ENCODE measurements at places on chromosomes 13 and 19. TPM values are rescaled to one million over a fixed set of nuclear protein-coding genes. Genes with fewer than 3 reads are reported as not detected.

Gene RNF113B
- not detected for total RNA-seq

Gene LGALS14
- 2.2 TPM for total RNA-seq

Gene ATP12A
- total RNA-seq = 0.13 TPM

DNA sequence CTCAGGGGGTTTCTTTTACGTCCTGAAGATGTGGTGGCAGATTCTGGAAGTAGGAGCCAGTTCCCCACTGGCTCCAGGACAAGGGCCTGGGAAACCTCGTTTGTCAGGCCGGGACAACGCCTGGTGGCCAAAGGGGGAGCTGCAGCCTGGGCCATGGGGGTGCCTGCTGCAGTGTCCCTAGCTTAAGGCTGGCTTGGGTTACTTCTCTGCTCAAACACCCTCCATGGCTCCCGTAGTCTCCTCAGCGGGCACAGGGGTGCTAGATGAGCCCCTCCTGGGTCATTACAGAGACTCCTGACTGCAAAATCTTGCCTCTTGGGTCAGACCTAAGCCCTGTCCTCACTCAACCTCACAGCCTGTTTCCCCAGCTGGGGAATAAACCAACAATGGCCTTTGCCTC lies 14.7 kb downstream of the CILP2 start:
- H3K4me3 ChIP-seq = no peak overlapping the region
- H3K36me3 ChIP-seq = no peaks in the 10 kb centered on the region
- peak; percentile 39 for ATAC-seq
- H3K27me3 ChIP-seq = no peaks in the 10 kb centered on the region

DNA sequence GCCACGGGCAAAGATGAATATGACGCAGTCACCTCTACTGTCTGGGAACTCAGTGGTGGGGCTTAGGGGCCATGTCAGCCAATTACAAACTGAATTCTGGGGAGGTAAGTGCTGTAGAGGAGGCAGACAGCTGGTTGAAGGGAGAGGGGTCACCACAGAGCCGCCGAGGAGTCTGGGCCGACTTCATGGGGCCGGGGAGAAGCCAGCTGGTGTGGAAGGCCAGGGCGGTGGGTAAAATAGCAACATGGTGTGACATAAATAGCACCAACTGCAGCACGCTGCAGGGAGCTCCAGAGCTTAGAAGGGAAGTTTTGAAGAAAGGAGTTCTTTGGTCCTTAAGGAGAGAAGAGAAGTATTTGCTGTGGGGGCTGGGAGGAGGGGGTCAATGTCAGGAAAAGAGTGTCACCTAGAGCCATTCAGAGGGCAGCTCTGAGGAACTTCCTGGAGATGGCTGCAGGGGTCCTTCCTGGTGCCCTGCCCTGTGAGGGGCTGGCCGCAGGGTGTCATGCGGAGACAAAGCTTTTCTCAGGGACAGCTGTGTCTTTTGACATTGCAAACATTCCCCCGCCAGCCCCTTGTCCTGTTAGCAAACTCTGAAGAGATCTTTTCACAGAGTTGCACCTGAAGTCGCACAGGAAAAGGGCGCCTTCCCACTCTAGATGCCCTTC lies 6.4 kb downstream of the METTL21C start:
- no peak overlapping the region for H3K4me3 ChIP-seq
- no peak overlapping the region for H3K27ac ChIP-seq
- no peaks in the 10 kb centered on the region for H3K36me3 ChIP-seq
- peaks cover 9% of the 10 kb centered on the region for H3K27me3 ChIP-seq
- no peaks in the 10 kb centered on the region for H3K4me1 ChIP-seq
- no peak for ATAC-seq

DNA sequence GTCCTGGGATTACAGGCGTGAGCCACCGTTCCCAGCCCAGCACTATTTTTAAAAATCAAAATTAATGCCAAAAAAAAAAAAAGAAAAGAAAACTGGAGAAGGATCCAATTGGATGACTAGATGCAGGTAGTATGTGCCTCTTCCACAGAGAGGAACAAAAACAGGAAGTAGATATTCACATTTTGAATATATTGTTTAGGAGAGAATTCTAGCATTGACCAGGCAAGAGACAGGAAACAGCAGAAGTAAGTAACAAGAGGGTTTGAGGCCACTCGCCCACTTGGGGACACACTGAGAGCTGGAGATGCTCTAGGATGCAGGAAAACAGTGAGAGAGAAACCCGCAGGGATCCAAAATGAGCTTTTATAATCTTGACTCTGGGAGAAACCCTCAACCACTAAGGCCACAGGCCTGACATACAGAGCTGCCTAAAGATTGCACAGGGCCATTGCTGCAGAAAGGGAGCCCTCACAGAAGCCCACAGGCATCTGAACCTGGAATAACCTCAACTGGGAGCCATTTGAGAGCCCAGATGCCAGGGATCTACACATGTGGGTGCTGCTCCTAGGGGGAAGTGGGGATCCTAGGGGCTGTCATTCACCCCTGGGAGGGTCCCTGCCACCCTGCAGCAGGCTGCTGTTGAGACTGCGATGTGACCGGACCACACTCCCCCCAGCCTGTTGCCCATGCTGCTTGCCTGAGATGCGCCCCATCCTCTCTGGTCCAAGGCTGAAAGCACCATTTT lies 28.2 kb downstream of the IGFL2 start:
- H3K4me1 ChIP-seq = peaks cover 1% of the 10 kb centered on the region
- no peaks in the 10 kb centered on the region for H3K36me3 ChIP-seq
- H3K27me3 ChIP-seq = peaks cover 34% of the 10 kb centered on the region
- H3K27ac ChIP-seq = no peak overlapping the region
- no peak overlapping the region for H3K4me3 ChIP-seq

DNA sequence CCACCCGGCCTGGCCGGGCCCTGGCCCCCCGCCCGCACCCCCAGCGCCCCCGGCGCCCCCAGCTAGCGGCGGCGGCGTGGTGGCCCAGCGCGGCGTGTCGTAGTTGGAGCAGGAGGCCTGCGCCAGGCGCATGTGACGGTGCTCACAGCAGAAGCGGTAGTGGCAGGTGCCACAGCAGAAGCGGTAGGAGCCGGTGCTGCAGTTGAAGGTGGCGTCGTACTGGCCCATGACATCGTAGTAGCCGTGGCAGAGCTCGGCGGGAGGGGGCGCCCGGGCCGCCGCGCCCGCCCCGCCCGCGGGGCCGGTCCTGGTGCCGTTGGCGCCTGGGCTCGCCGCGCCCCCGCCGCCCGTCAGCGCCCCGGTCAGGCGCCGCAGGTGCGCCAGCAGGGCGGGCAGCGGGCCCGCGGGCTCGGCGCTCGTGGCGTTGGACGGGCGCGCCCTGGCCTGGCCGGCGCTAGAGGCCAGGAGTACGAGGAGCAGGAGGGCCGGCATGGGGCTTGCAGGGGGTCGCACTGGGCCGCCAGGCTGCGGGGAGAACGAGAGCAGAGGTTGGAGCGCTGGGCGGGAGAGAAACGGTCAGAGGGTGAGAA lies 633 bp downstream of the SHISA7 start:
- H3K4me3 ChIP-seq = no peak overlapping the region
- H3K4me1 ChIP-seq = peaks cover 10% of the 10 kb centered on the region
- H3K36me3 ChIP-seq = peaks cover 11% of the 10 kb centered on the region
- ATAC-seq = no peak

DNA sequence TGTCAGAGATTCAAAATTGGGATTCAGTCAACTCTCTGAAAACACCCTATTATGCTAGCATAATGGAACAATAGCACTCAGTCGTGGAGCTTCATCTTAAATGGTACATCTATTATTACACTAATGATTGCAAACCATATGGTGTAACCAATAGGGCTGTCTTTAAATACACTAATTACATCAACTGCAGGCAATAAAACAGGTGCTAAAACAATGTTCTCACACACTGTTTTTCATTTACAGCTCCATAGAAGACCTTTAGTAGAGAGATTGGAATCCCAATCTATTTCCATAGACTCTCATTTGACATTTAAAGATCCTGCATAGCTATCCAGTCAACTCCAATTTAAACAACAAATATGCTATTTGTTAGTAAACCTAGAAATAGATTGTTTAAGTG lies 1917.4 kb downstream of the OLFM4 start:
- H3K27me3 ChIP-seq = no peaks in the 10 kb centered on the region
- no peak overlapping the region for H3K27ac ChIP-seq
- no peak for ATAC-seq
- H3K4me1 ChIP-seq = no peaks in the 10 kb centered on the region
- H3K36me3 ChIP-seq = no peaks in the 10 kb centered on the region

DNA sequence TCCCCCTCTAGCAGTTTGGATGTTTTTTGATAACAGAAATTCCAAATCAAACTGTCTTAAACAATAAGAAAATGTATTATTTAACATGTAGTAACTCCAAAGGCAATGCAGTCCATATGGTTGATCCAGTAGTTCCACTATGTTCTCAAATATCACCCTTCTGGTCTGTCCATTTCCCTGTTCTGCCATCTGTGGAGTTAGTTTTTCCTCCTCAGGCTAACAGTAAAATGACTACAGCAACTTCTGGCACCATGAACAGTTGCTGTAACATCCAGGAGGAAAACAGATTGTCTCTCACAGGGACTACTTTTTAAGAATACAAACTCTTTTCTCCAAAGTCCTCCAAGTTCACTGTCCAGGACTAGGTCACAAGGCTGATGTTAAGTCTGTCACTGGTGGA lies 455.4 kb downstream of the FGF14 start:
- no peak for ATAC-seq
- H3K4me1 ChIP-seq = no peaks in the 10 kb centered on the region

DNA sequence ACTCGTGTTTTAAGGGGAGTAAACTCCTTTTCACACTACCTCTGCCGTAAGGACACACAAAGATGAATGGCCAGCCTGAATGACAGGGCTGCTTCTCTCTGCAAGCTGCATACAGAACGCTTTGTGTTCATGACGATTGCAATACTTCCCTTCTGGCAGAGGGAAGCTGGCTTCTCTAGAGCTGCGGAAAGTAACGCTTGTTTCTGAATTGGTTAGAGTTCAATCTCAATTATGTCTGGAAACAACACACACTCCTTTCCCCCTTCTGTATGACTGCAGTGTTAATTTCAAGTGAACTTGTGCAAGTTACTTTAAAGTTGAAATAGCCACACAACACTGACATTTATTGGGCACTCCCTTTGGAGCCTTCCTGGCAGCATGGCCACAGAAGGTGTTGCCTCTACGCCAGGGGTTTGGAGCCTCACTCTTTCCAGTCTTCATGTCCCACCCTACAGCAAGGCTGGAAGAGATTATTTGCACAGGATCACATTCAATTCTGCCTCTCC lies 242.6 kb downstream of the NDFIP2 start:
- H3K4me1 ChIP-seq = no peaks in the 10 kb centered on the region
- H3K27ac ChIP-seq = no peak overlapping the region
- no peaks in the 10 kb centered on the region for H3K27me3 ChIP-seq
- ATAC-seq = no peak

GRCh38 chr19:6216996-6217751 lies 62.6 kb downstream of the MLLT1 start:
- no peaks in the 10 kb centered on the region for H3K4me1 ChIP-seq
- H3K27me3 ChIP-seq = no peaks in the 10 kb centered on the region
- ATAC-seq = no peak
- H3K36me3 ChIP-seq = peaks cover 3% of the 10 kb centered on the region

GRCh38 chr13:26896986-26897668 lies 136.5 kb upstream of the GPR12 start:
- H3K4me3 ChIP-seq = no peak overlapping the region
- no peak overlapping the region for H3K27ac ChIP-seq
- H3K27me3 ChIP-seq = peaks cover 32% of the 10 kb centered on the region

- H3K4me1 ChIP-seq = peaks cover 12% of the 10 kb centered on the region
- H3K4me3 ChIP-seq = peak overlapping the region; percentile 99
- no peaks in the 10 kb centered on the region for H3K27me3 ChIP-seq
- peak overlapping the region; percentile 97 for H3K27ac ChIP-seq
- peaks cover 16% of the 10 kb centered on the region for H3K36me3 ChIP-seq
These were observed 826 bp upstream of the BSG start for GRCh38 chr19:571566-571974.

- H3K4me1 ChIP-seq = peaks cover 32% of the 10 kb centered on the region
- H3K27me3 ChIP-seq = no peaks in the 10 kb centered on the region
- H3K27ac ChIP-seq = no peak overlapping the region
- ATAC-seq = peak; percentile 42
- H3K4me3 ChIP-seq = no peak overlapping the region
- no peaks in the 10 kb centered on the region for H3K36me3 ChIP-seq
These were observed 121.6 kb upstream of the FRY start for GRCh38 chr13:31909864-31910551.

DNA sequence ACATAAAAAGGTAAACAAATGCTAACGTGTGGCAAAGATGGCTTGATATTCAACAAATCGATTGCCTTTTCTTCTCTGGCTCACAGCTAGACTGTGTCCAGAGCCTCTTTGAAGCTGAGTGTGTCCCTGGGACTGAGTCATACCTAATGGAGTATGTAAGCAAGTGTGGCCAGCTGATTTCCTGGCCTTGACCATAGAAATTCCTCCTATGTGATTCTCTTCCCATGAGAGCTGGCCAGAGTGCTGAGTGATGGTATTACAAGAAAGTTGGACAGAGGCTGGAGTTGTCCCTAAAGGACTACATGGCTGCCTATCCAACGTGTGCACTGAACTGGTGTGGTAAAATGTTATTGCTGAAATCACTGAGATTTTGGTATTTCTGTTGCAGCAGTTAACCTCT lies 320.1 kb upstream of the SLC10A2 start:
- no peak for ATAC-seq
- H3K4me3 ChIP-seq = no peak overlapping the region
- H3K27me3 ChIP-seq = no peaks in the 10 kb centered on the region
- no peak overlapping the region for H3K27ac ChIP-seq
- H3K4me1 ChIP-seq = no peaks in the 10 kb centered on the region
- H3K36me3 ChIP-seq = no peaks in the 10 kb centered on the region

DNA sequence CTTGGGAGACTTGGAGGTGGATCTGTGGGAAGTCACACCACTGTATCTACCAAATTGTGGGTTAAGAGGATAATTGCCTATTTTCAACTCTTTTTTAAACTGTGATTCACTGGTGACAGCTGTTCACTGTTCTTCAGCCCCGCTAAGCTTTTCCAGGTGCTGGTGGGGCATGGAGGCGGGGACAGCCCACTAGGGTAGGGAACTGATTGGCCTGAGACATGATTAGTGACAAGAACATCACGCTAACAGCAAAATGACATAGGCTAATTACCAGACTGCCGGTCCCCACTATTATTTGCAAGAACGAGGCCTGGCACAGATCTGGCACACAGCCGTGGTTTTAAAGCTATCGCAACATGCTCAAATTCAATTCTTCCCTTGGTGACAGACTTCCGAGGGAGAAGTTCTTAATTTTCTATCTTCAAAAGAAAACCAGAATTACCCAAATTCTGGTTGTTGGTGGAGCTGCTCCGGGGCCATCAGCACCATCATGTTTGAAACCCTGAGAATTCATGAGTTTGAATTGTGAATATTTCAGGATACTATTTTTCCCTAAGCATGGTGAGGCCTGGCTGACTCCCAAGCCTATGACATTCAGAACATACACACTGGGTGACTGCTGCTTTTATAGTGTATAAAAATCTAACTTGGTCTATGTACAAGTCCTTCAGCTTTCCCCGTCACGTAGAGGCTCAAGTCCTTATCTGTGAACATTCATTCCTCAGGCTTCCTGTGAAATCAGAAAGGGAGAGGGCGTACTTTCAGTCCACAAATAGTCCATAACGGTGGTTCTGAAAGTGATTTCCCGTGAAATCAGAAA lies 17.9 kb downstream of the DOCK9 start:
- no peak overlapping the region for H3K4me3 ChIP-seq
- H3K27me3 ChIP-seq = no peaks in the 10 kb centered on the region
- H3K36me3 ChIP-seq = no peaks in the 10 kb centered on the region
- peak; percentile 37 for ATAC-seq
- peak overlapping the region; percentile 21 for H3K27ac ChIP-seq
- peaks cover 15% of the 10 kb centered on the region for H3K4me1 ChIP-seq

GRCh38 chr19:33727331-33727998 lies 69.2 kb upstream of the KCTD15 start:
- H3K27ac ChIP-seq = no peak overlapping the region
- no peaks in the 10 kb centered on the region for H3K4me1 ChIP-seq
- no peak overlapping the region for H3K4me3 ChIP-seq
- peaks cover 17% of the 10 kb centered on the region for H3K27me3 ChIP-seq
- no peak for ATAC-seq

GRCh38 chr13:40665126-40666044 lies 1.1 kb downstream of the FOXO1 start:
- peak overlapping the region; percentile 87 for H3K27ac ChIP-seq
- no peaks in the 10 kb centered on the region for H3K27me3 ChIP-seq
- ATAC-seq = peak; percentile 1
- peak overlapping the region; percentile 96 for H3K4me3 ChIP-seq
- H3K4me1 ChIP-seq = peaks cover 8% of the 10 kb centered on the region
